ENCODE measurements at places on chromosomes 6 and 20. TPM values are rescaled to one million over a fixed set of nuclear protein-coding genes. Genes with fewer than 3 reads are reported as not detected.

The GINS1 gene
- total RNA-seq: 1.1 TPM

The LAMA5 gene
- total RNA-seq: 0.48 TPM

The PTCHD4 gene
- not detected for total RNA-seq

The KIAA0408 gene
- 3.5 TPM for total RNA-seq

The EEF1A2 gene
- total RNA-seq: 3.1 TPM

The SLC35D3 gene
- total RNA-seq: not detected

The MAFB gene
- total RNA-seq: 0.29 TPM

The PERP gene
- 2.4 TPM for total RNA-seq

The AVP gene
- not detected for total RNA-seq

The ADGRF4 gene
- not detected for total RNA-seq

The PRR18 gene
- not detected for total RNA-seq

The CRISP2 gene
- not detected for total RNA-seq

The VGLL2 gene
- not detected for total RNA-seq

The TRIM10 gene
- not detected for total RNA-seq

The WFDC10B gene
- not detected for total RNA-seq

The HTR1B gene
- not detected for total RNA-seq

The TTBK1 gene
- total RNA-seq: not detected

The POU5F1 gene
- total RNA-seq: 2.1 TPM

The CLPSL2 gene
- total RNA-seq: not detected

The TRIM15 gene
- not detected for total RNA-seq

The DEFB121 gene
- total RNA-seq: not detected

The OPN5 gene
- not detected for total RNA-seq

The SLC17A3 gene
- total RNA-seq: 0.38 TPM

The BMP7 gene
- not detected for total RNA-seq

The CALHM5 gene
- not detected for total RNA-seq

The TPD52L1 gene
- 0.23 TPM for total RNA-seq

The MYLK2 gene
- not detected for total RNA-seq

The SIRPA gene
- total RNA-seq: 0.15 TPM

The SS18L1 gene
- 23.6 TPM for total RNA-seq

The OR2B3 gene
- not detected for total RNA-seq

The HSPA12B gene
- not detected for total RNA-seq

The C4B gene
- 6.9 TPM for total RNA-seq

The CST7 gene
- total RNA-seq: 52.5 TPM

The CFAP206 gene
- total RNA-seq: not detected

The SNAP91 gene
- total RNA-seq: not detected

The DACT2 gene
- not detected for total RNA-seq

The KCNQ5 gene
- total RNA-seq: 3.5 TPM

The RBM24 gene
- total RNA-seq: not detected

The KCNK15 gene
- total RNA-seq: not detected

The PPP1R14C gene
- total RNA-seq: not detected

The CCDC167 gene
- total RNA-seq: 15.5 TPM

The CLDN20 gene
- not detected for total RNA-seq

The DNAH8 gene
- 0.03 TPM for total RNA-seq

The KIFC1 gene
- total RNA-seq: 2.9 TPM

The MOXD1 gene
- total RNA-seq: 0.53 TPM

The LCA5 gene
- 0.54 TPM for total RNA-seq

The PDYN gene
- total RNA-seq: not detected

The MOCS1 gene
- total RNA-seq: 1.2 TPM

The BCAS1 gene
- 0.76 TPM for total RNA-seq

The EYS gene
- total RNA-seq: not detected

The MYB gene
- 4.4 TPM for total RNA-seq

The NPEPL1 gene
- total RNA-seq: 73.3 TPM

The SAMD10 gene
- total RNA-seq: 17.7 TPM

The OR2B6 gene
- not detected for total RNA-seq

The PSORS1C2 gene
- not detected for total RNA-seq

The ID1 gene
- 2.2 TPM for total RNA-seq

The NMBR gene
- not detected for total RNA-seq

The SNAI1 gene
- total RNA-seq: 2.0 TPM

Data from T-cell (primary cell).